ENCODE measurements at places on chromosomes 2 and 18. TPM values are rescaled to one million over a fixed set of nuclear protein-coding genes. Genes with fewer than 3 reads are reported as not detected.

The REG3G gene
- not detected for total RNA-seq

The GALNT3 gene
- 52.7 TPM for total RNA-seq

The TMX3 gene
- total RNA-seq: 62.0 TPM

The IL36RN gene
- not detected for total RNA-seq

The PAX8 gene
- 0.57 TPM for total RNA-seq

The NAGK gene
- 67.3 TPM for total RNA-seq

The TMEM200C gene
- not detected for total RNA-seq

The UPP2 gene
- total RNA-seq: not detected

The TUBA4B gene
- not detected for total RNA-seq

The LBX2 gene
- total RNA-seq: 1.7 TPM

The DPYSL5 gene
- total RNA-seq: not detected

The HOXD12 gene
- not detected for total RNA-seq

The PARD3B gene
- total RNA-seq: 0.45 TPM

The TBR1 gene
- not detected for total RNA-seq

The MRO gene
- total RNA-seq: not detected

The KCNIP3 gene
- not detected for total RNA-seq

The SIGLEC15 gene
- total RNA-seq: not detected

The RSAD2 gene
- total RNA-seq: 12.0 TPM

The CEBPZ gene
- 51.0 TPM for total RNA-seq

The NAT8 gene
- total RNA-seq: not detected

The LCT gene
- not detected for total RNA-seq

The GTF2A1L gene
- total RNA-seq: not detected

The MAPRE3 gene
- 4.2 TPM for total RNA-seq

The MAP2 gene
- not detected for total RNA-seq

The ABCG5 gene
- total RNA-seq: not detected

The SNRNP27 gene
- 61.5 TPM for total RNA-seq

The CYP27A1 gene
- total RNA-seq: 1.6 TPM

The ANKRD30B gene
- not detected for total RNA-seq

The CPS1 gene
- total RNA-seq: not detected

The IL36A gene
- total RNA-seq: not detected

The UBXN4 gene
- 129 TPM for total RNA-seq

The IL1RL2 gene
- not detected for total RNA-seq

The CLEC4F gene
- total RNA-seq: 1.4 TPM

The PTPRN gene
- 0.35 TPM for total RNA-seq

The SLC5A7 gene
- not detected for total RNA-seq

The LYPD6 gene
- not detected for total RNA-seq

The SPHKAP gene
- total RNA-seq: not detected

The C2orf92 gene
- total RNA-seq: 20.9 TPM

The SCN9A gene
- total RNA-seq: 1.4 TPM

The HOXD10 gene
- total RNA-seq: not detected

The MC2R gene
- total RNA-seq: not detected

The UGT1A3 gene
- total RNA-seq: not detected

The CAPN14 gene
- 0.33 TPM for total RNA-seq

The PDCD1 gene
- total RNA-seq: 0.45 TPM

The ROCK1 gene
- total RNA-seq: 149 TPM

The L3MBTL4 gene
- total RNA-seq: 34.2 TPM

The NGEF gene
- not detected for total RNA-seq

The AOX1 gene
- not detected for total RNA-seq

The UGT1A7 gene
- not detected for total RNA-seq
